ENCODE measurements at places on chromosomes 7 and 10.
A peak's percentile ranks its signal among the peaks of the same experiment; 100 is the strongest.

GRCh38 chr7:117129521-117129955 is 176.2 kb downstream of the ST7 start:
- DNase-seq, result no peak

DNA sequence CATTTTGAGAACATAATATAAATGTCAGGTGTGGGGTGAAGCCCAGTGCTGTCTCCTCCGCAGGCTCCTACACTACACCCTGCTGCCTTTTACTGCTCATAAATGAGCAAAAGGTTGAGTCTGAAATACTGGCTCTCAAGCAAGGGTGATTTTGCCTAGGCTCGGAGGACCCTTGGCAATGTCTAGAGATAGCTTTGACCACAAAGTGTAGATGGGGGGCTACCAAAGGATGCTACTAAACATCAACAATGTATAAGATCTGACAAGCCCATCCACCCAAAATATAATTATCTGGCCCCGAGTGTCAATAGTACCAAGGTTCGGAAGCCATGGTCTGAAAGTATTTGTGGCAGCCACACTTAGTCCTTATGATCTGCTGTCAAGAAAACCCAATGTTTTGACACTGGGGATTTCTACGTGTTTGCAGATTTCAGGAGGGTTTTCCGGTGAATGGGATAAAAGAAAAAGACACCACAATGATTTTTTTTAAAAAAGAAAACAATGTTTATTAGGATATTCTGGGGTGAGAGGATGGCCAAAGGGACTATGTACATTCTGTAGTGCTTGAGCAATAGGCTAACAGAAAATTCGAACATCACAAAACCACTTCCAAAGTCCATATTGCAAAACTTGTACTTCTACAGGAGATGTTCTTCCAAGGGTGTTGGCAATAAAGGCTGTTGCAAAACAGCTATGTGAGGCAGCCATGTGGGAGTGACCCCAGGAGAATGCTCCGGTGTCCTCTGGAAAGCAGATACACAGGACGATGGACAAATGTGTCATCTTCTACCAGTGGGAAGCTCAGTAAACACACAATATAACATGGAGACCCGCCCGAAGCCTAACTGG is 216.3 kb downstream of the GFRA1 start:
- no peak for DNase-seq

DNA sequence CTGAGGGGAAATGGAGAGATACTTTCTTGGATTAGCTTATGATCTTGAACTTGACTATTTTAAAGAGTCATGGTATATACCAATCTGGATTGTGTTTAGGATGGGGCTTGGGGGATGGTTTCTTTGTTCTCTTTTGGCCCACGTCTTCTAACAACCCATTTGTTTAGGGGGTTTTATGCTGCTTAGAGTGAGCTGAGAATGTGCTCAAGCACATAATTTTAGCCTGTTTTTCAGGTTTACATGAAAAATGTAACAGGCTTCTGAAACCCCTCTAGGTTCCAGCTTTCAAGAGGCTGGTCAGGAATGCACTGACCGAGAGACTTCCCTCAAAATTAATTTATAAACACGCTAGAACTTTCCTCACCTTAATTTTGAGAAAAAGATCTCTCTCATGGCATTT is 94.3 kb downstream of the AUTS2 start:
- no peak for DNase-seq

GRCh38 chr10:110721406-110722038 is 77.4 kb downstream of the RBM20 start:
- DNase-seq, result no peak

DNA sequence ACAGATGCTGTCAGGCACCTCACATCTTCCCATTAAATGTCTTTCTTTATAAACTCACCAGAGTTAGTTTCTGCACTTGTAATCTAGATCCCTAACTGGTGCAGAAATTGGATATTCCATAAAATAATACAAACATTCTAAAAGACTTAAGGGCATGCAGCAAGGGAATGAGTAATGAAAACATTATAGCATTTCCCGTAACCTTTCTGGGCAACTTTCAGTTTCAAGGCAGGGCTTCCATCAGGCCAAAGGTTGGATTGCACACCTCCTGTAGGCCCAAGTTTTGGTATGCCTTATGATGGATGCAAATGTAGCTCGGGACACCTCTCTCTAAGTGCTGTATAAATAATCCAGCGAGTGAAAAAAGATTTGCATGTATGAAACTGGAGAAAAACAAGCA is 129.9 kb upstream of the LYZL2 start:
- no peak for DNase-seq

GRCh38 chr10:101718690-101719275 is 23.8 kb upstream of the FBXW4 start:
- no peak for DNase-seq

- no peak for DNase-seq
Observed at GRCh38 chr10:48309711-48310226, 3.3 kb downstream of the MAPK8 start.

DNA sequence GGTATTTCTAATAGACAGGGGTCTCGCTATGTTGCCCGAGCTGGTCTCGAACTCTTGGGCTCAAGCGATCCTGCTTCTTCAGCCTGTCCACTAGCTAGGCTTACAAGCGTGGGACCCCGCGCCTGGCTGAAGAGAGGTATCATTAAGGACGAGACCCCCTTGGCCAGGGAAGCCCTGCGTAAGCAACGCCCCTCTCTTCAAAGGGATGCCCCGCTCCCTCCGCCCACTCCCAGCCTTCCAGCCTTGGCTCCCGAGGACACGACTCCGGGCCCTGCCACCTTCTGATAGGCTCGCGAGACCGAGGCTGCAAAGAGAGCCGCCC is 220 bp upstream of the ZKSCAN5 start:
- no peak for DNase-seq

DNA sequence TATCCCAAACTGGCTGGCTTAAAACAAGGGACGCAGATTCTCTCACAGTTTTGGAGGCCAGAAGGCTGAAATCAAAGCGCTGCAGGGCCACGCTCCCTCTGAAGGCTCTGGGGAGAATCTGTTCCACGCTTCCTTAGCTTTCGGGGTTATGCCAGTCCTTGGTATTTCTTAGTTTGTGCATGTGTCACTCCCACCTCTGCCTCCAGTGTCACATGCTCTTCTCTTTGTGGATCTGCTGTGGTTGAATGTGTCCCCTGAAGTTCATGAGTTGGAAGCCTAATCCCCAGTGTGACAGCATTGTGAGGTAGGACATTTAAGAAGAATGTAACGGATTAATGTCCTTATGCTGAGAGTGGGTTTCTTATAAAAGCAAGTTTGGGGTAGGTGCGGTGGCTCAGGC is 29.4 kb upstream of the RHEB start:
- DNase-seq, result no peak

DNA sequence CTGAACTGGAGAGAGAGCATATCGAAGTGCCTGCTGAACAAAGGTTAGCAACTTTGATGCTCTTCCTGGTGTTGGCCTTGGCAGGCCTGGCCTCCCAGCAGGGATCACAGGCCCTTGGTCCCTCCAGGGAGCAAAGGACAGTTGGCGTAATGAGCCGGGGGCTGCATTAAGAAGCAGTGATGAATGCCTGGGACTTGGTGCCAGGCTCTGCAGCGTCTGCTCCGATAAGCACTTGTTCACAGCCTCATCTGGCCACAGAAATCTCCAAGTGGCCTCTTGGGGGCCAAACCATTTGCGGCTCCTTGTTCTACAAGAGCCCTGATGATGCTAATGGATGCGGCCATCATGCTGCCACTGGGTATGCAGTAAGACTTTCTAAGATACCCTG is 31.8 kb downstream of the CRHR2 start:
- no peak for DNase-seq

DNA sequence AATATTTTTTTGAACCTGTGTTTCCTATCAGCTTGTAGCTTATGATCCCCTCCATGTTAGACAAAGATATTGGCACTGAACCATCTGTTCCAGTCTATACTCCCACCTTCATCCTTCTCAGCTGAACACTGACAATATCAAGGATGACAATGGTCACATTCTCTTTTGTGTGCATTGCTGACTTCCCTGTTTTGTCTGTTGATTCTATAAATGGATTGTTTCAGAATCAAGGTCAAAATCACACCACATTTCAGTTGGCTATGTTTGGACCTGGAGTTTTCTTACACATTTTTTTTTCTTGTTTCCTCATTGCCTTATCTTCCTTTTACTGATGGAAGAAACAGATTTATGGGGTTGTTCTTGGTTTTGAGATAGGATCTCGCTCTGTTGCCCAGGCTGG is 11.3 kb upstream of the SMURF1 start:
- no peak for DNase-seq

GRCh38 chr7:160958-161725 is 31.2 kb upstream of the FAM20C start:
- peak; percentile 13 for DNase-seq

GRCh38 chr7:50603287-50603686 is 38.1 kb upstream of the DDC start:
- DNase-seq, result no peak

GRCh38 chr7:114806590-114807162 is 115.2 kb upstream of the MDFIC start:
- no peak for DNase-seq

DNA sequence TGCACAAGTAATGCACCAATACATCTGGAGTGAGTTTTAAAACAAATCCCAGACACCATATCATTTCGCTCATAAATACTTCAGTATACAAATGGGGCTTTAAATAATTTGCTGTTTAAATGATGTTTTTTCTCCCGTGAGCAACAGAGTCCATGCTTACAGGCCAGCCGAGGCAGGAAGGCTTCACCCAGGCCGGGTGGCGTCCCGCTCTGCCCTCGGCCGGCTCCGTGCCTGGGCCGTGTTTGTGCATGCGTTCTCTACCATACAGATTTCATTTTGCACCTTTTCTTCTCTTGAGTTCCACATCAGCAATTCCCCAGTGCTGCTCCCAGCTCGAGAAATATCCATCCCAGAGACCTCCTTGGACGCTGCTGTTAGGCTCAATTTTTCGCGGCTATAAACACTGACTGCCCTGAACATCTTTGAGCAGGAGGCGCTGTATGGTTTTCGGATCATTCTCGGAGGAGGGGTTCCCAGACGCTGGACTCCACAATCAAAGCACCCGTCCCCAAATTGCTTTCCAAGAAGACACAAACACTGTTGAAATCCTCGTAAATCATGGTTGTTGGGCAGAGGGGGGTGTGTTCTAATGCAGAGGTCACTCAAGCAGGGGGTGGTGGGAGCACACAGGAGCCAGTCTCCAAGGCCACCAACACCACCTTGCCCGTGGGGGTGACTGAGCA is 91.6 kb downstream of the MICALL2 start:
- no peak for DNase-seq

- DNase-seq, result no peak
Observed at GRCh38 chr7:105621617-105622016, 40.3 kb upstream of the EFCAB10 start.

GRCh38 chr7:110130669-110131068 is 960.3 kb upstream of the LRRN3 start:
- no peak for DNase-seq

- no peak for DNase-seq
Observed at GRCh38 chr10:71643904-71644303, 75.7 kb downstream of the C10orf105 start.

GRCh38 chr10:103726637-103727036 is 128.7 kb downstream of the SH3PXD2A start:
- no peak for DNase-seq

GRCh38 chr10:104170610-104171254 is 48.8 kb downstream of the SFR1 start:
- DNase-seq, result no peak
